ENCODE measurements at places on chromosomes 13 and 19. TPM values are rescaled to one million over a fixed set of nuclear protein-coding genes. Genes with fewer than 3 reads are reported as not detected.

DNA sequence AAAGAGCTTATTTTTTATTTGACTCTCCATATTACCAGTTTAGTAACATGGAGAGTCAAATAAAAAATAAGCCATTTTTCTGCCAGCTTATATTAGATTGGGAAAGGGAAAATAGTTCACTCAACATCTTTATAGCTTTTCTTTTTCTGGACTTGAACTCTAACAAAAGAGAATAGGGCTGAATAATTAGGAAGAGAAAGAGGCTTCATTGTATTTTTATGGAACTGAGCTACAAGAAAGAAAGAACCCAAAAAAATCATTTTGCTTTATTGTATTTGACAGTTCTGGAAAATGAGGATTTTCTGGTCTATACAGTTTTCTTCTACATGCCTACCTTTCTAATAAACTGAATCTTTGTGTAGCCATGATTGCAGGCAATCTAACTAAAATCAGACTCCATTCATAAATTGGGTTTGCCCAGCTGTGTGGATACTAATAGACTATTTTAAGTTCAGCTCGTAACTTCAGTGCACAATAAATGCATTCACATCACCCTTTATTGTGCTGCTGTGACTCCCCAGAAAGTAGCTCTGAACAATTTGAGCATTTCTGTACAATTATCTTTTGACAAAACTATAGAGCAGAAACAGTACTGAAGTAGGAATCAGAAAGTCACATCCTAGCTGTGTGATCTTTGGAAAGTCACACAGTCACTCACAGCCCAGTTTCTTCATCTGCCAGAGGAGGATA is 115.3 kb downstream of the STOML3 start:
- DNase-seq = no peak

GRCh38 chr13:110017379-110017778 is 231.0 kb upstream of the IRS2 start:
- peak; percentile 85 for DNase-seq

DNA sequence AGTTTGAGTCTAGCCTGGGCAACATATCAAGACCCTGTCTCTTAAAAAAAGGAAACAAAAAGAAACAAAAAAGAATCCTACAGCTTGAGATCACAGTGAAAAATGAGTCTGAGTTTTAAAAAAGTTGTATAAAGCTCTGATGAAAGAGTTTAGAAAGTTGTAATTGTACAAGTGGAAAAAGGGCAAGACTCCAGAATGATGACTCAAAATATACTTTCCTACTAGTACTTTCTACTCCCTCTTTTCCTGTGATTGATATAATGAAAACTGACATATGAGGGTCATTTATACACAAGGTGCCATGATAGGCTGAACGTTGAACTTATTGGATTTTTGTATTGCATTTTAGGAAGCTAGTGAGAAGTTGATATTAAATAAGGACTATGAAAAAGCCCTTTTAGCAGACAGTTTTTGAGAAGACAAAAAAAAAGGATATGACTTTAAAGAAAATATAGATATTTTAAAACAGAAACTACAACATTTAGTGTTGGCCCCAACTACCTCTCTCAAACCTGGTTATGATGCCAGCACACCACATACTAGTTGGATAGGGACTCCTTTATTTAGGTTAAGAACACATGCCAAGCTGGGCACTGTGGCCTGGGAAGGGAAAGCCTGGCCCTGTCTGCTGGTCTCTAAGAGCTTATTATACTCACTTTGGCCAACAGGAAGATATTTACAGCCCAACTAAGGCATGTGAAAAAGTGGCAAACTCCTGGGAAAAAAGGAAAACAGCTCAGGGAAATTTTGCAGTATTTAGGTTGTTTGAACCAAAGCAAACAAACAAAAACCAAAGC is 116.6 kb downstream of the KL start:
- no peak for DNase-seq

DNA sequence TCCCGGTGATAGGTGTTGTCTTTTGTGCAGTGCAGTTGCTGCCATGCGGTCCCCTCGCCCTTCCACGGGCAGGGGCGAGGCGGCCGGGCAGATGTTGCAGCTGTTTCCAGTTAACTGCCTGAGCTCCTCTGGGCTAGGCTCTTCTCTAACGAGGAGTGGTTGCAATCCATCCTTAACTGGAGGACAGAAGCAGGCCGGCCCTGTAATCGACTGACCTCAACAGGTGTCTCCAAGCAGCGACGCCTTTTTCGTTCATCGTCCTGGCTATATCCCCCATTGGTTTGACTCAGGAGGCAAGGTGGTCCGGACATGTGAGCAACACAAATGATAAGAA is 1.9 kb upstream of the TSC22D1 start:
- DNase-seq = no peak

HOOK2 gene
- total RNA-seq = 16.8 TPM

GADD45GIP1 gene
- 15.2 TPM for total RNA-seq
